Activated B cell treated with CpG ODN at 0.5 μM for 24 hours (primary cell): ENCODE measurements at places on chromosomes 7 and 10.
A peak's percentile ranks its signal among the peaks of the same experiment; 100 is the strongest.

DNA sequence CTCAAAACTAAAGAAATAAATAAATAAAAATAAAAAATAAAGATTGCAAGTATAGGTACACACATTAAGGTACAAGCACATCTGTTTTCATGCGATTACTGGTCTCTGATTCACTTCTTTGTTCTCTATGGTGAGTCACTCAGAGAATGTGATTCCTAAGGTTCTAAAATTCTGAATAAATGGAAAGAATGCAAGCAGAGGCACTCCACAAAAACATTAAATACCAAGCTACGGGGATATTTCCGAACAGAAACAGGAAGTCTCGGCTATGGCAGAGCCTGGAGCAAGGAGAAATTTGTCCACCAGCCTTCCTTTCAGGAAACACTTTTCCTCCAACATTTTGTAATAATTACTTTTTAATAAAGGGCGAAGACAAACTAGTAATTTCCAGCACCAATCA is 1.4 kb downstream of the VOPP1 start:
- H3K27me3 ChIP-seq: no peaks in the 10 kb centered on the region
- peak overlapping the region; percentile 93 for H3K27ac ChIP-seq
- H3K36me3 ChIP-seq: peaks cover 50% of the 10 kb centered on the region
- DNase-seq: no peak

DNA sequence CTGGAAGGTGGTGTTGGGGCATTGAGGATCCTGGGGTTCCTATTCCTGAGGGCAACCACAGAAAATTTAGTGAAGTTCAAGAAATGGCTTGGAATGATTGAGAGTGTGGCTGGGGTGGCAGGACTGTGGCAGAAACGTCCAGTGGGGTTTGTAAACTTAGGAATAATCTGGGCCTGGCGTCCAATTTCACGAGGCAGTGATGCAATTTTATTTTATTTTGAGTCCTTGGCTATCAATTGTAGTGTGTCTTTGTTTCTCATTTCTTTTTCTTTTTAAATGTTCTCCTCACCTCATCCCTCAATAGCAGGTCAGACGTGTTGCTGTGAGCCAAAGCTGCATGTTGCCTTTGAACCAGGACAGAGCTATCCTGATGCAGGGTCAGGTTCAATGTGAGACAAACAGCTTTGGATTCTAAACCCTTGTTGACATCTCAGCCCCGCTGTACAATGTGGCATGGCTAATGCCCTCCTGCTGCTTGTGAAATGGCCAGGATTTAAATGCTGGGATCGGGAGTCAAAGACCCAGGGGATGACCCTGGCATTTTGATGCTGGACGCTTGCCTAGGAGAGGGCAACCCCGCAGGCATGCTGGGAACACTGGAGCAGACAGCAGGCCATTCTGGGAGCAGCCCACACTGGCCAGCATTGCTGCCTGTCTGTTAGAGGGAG is 64.8 kb downstream of the RBM20 start:
- H3K36me3 ChIP-seq: no peaks in the 10 kb centered on the region
- peaks cover 17% of the 10 kb centered on the region for H3K27me3 ChIP-seq
- H3K27ac ChIP-seq: peak overlapping the region; percentile 2
- no peaks in the 10 kb centered on the region for H3K4me1 ChIP-seq

DNA sequence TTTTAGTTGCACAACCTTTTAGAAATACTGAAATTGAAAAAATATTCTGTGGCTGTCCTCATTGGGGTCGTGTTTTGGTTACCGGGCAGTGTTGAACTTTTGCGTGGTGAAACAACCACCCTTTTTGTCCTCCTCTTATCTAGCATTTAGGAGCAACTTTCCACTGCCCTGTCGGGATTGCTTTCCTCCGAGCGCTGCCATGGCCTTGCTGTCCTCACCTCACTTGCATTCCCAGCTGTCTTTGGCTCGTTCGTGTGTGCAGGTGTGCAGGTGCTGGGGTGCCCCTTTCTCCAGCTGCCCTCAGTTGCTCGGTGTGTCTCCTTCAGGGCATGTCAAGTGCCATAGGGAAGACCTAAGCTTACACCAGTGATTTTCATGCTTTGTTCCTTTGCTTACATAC is 116.9 kb upstream of the GJD4 start:
- no peak overlapping the region for H3K4me3 ChIP-seq
- DNase-seq: no peak
- H3K36me3 ChIP-seq: peaks cover 51% of the 10 kb centered on the region
- no peak overlapping the region for H3K27ac ChIP-seq

DNA sequence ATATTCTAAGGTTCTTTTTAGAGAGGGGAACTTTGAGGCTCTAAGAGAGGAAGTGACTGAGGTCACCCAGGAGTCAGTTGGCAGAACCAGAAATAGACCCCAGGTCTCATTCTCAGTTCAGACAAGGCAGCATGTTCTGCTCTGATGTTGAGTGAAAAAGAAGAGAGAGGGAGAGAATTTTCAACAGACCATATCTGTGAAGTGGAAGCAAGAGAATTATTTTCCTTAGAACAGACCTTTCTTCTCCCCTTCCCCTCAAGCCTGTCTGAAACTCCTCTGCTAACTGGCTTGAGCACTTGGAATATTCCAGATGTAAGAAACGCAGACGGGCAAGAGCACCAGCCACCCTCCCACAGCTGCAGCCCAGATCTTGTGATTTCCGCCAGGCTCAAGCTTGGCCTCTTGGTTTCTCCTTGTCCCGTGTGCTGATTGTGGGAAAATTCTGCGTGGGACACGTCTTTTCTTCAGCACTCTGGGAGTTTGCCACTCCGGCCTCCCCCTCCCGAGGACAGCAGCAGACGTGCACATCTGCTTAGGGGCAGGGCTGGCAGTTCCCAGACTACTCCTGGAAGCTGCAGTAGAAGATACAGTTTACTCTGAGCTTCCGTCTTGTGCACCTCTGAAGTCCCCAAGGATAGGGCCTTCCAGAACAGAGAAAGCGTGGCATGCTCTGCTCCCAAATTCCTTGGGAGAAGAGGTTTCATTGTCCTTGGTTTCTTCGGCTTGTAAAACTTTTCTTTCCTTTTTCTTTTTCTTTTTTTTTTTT is 22.7 kb upstream of the IKZF1 start:
- peak overlapping the region; percentile 84 for H3K4me3 ChIP-seq
- DNase-seq: no peak
- no peaks in the 10 kb centered on the region for H3K27me3 ChIP-seq
- peak overlapping the region; percentile 94 for H3K27ac ChIP-seq

DNA sequence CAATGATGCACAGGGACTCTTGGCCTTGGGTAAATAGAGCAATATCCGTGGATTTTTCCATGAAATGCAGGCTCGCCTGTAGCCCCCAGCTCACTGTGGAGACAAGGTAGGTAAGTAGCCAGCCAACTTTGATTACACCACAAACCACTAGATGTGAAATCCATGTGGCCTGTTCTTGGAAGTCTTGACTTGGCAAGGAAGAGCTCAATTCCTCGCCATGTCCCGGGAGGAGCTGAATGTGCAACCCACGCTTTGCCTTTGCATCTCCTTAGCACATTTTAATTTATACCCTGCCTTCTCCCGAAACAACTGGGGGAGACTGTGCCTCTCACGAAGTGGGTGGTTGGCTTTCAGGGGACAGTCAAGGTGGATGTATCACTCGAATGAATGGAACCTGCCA is 347.7 kb upstream of the MKI67 start:
- no peak overlapping the region for H3K4me3 ChIP-seq
- no peaks in the 10 kb centered on the region for H3K36me3 ChIP-seq
- H3K4me1 ChIP-seq: no peaks in the 10 kb centered on the region
- H3K27ac ChIP-seq: no peak overlapping the region
- no peak for DNase-seq
- no peaks in the 10 kb centered on the region for H3K27me3 ChIP-seq

- no peaks in the 10 kb centered on the region for H3K4me1 ChIP-seq
- H3K36me3 ChIP-seq: no peaks in the 10 kb centered on the region
- DNase-seq: no peak
- no peak overlapping the region for H3K27ac ChIP-seq
- no peak overlapping the region for H3K4me3 ChIP-seq
Measured at GRCh38 chr7:98038731-98039130, 48.7 kb upstream of the OCM2 start.

DNA sequence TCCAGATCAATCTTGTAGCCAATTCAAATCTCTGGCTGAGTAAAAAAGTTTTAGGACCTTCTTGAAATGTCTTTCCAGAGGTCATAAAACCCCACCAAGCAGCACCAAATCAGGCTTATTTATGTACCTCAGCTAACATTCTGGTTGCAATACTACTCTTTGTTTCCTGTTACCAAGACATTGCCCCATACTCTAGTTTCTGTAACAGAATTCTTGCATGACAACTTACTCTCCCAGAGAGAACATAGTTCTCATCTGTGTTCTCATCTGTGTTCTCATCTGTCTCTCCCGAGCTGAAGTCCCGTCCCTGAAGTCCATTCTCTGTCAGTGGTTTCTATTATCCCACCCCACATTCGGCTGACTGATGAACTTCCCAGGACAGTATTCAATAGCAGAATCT is 1285.1 kb downstream of the XPNPEP1 start:
- no peak overlapping the region for H3K4me3 ChIP-seq
- no peaks in the 10 kb centered on the region for H3K27me3 ChIP-seq
- H3K27ac ChIP-seq: no peak overlapping the region
- no peaks in the 10 kb centered on the region for H3K4me1 ChIP-seq

GRCh38 chr10:112821663-112822062 is 128.4 kb upstream of the TCF7L2 start:
- H3K36me3 ChIP-seq: peaks cover 23% of the 10 kb centered on the region
- no peak overlapping the region for H3K27ac ChIP-seq
- no peak overlapping the region for H3K4me3 ChIP-seq
- no peaks in the 10 kb centered on the region for H3K27me3 ChIP-seq
- H3K4me1 ChIP-seq: no peaks in the 10 kb centered on the region
